Fibroblast of skin of abdomen (primary cell): ENCODE measurements at places on chromosomes 6 and 20.

- peak; percentile 14 for DNase-seq
These were observed 343.5 kb downstream of the TAF4 start for GRCh38 chr20:61722146-61722678.

DNA sequence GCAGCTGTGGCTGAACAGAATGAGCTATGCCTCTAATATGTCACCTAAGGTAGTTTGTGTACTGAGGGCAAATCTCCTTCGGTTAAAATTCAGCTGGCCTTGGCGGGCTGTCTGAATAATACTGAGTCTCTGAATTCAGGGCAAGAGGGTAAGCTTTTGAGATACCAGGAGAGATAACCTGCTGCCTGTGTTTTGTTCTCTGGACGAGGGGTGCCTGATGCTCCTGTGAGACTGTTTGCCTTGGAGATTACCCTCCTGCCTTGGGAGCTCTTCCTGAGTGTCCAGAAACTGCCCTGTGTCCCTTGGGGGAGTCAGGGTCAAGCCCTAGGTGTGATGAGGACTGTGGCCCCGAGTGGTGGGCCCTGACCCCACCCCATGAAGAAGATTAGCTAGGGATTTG lies 282.9 kb downstream of the KIF16B start:
- no peak for DNase-seq

GRCh38 chr6:87482366-87482765 lies 9.6 kb downstream of the SLC35A1 start:
- DNase-seq = no peak

- DNase-seq = no peak
These were observed 62.3 kb downstream of the PAX1 start for GRCh38 chr20:21767739-21768223.

DNA sequence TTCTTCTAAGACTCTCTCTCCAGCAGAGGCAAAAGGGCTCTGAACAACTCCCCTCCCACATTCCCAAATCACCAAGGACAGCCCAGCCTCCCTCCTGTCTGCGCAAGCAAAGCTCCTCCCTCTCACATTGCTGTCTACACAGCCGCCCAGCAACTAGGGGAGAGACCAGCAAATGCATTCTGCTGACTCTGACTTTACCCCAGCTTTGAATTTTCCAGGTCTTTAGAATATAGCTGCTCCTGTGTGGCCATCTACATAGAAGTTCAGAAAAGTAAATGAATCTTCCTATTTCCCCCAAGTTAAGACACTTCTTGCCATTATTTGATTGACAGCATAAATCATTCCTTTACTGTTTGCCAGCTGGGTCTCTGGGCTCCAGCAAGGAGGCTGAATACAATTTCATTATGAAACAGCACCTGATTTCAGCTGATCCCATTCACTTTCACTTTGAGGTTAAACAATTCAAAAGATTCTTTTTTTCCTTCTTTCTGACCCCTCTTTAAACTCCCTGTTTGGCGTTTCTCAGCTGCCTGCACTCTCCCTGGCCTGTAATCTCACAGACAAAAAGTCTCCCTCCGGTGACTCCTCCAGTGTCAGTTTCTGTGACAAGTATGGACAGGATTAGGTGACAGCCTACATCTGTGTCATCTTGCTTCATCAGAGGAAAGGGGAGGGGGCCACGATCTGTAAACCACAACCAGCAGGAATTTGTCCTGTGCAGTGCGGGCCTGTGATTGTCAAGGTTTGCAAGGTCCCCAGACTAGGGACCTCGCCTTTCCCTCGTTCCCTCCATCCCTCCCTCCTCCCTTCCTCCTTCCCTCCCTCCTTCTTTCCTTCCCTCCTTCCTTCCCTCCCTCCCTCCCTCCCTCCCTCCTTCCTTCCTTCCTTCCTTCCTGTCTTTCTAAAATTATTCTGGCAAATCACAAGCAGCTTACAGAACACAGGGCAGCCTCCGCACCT lies 205.6 kb upstream of the RIN2 start:
- DNase-seq = no peak

- peak; percentile 90 for DNase-seq
These were observed at the start of gene ZNF341 for GRCh38 chr20:33731693-33732165. Gene ZNF341, plus strand, starts transcription at chr20:33731996. Its CDS starts 26 bp downstream, at chr20:33732022.

DNA sequence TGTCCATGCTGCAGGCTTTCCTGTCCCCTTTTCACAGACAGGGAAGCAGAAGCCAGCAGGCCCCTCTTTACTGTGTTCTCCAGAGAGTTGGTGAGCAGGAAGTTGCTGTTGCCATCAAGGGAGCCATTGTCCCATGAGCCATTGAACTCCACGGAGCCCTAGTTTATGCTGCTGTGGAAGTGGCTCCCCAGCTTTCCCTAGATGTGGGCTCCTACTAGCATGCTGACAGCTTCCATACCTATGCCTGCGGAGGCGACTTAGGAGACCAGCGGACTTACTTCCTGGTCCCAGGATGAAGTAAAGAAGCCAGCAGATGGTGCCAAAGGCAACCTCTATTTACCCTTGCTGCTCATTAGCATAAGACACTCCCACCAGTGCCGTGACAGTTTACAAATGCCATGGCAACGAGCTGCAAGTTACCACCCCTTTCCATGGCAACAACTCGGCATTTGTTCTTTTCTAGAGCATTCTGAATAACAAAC lies 30.8 kb upstream of the FKBP1A start:
- DNase-seq = peak; percentile 33

DNA sequence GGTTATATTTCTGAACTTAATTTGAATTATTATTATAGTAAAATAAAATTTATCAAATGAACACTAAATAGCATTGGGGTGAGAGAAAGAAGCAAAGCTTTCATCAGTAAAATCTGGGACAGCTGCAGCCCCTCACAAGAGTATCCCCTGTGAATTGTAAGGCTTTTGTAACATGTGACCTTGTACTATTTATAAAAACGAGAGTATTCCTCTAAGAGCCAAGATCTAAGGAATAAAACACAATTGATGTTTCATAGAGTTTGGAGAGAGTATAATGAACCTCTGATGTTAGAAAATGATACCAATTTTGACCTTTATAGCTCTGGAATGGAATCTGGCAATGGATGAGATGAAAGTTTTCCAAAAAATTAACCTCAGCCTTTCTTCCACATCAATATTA lies 617.2 kb upstream of the ID4 start:
- no peak for DNase-seq

- peak; percentile 94 for DNase-seq
These were observed 6.4 kb downstream of the GTF2H5 start for GRCh38 chr6:158174514-158174913.

- no peak for DNase-seq
These were observed 50.7 kb downstream of the TRERF1 start for GRCh38 chr6:42400886-42401612.

GRCh38 chr20:47043086-47043485 lies 148.4 kb downstream of the EYA2 start:
- no peak for DNase-seq

GRCh38 chr20:45323731-45324130 lies 15.6 kb upstream of the MATN4 start:
- no peak for DNase-seq

- DNase-seq = peak; percentile 64
These were observed 1370.3 kb upstream of the CITED2 start for GRCh38 chr6:140744659-140745320.

GRCh38 chr6:45457141-45457540 lies 79.4 kb upstream of the SUPT3H start:
- DNase-seq = no peak

DNA sequence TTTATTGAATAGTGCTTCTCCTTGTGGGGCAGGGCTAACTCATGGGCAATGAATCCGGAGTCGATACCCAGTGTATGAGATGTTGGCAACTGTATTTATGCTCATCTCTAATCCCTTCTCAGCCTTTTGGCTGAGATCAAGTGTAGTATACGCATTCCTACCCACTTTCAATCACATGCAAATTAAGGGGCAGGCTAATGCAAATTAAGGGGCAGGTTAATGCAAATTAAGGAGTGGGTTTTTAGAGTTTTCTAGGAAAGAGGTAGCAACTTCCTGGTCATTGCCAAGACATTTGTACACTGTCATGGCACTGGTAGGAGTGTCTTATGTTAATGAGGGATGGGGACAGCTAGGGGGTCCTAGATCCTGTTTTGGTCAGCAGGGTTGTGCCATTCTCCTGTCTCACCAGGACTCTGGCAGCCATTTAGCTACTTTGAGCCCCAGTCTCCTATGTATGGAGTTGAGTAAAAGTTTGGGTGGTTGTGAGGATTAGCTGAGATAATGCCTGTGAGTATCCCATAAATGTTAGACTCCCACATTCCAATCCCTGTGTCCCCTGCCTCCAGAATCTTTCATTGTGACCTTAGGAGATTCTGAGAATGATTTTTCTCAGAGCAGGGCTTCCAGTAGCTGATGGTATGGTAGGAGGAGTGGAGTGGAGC lies at the start of gene CNBD2:
Gene CNBD2, plus strand, starts transcription at position 612 of the 662 bp plus-strand sequence. CDS start 173 bp downstream, outside the sequence.
- no peak for DNase-seq

DNA sequence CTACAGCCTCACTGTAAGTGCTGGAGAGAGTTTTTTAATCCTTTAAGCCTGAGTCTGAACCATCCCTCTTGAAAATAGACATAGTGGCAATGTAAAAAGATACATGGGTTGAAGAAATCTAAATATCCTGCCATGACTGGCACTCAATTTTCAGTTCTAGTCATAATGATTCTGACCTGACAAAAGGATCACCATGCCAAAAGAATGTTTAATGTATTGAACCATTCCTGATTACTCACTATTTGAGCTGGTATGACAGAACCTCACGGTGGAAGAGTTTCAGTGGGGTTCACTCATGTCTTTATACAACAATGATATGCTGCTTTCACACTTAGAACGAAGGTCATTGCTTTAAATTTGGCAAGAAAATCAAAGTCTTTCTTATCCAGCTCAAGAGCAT lies 93.4 kb downstream of the HIVEP2 start:
- no peak for DNase-seq

- DNase-seq = no peak
These were observed 9.9 kb upstream of the LSM14B start for GRCh38 chr20:62112368-62112767.

GRCh38 chr6:13445005-13445743 lies 42.2 kb downstream of the GFOD1 start:
- DNase-seq = peak; percentile 68

DNA sequence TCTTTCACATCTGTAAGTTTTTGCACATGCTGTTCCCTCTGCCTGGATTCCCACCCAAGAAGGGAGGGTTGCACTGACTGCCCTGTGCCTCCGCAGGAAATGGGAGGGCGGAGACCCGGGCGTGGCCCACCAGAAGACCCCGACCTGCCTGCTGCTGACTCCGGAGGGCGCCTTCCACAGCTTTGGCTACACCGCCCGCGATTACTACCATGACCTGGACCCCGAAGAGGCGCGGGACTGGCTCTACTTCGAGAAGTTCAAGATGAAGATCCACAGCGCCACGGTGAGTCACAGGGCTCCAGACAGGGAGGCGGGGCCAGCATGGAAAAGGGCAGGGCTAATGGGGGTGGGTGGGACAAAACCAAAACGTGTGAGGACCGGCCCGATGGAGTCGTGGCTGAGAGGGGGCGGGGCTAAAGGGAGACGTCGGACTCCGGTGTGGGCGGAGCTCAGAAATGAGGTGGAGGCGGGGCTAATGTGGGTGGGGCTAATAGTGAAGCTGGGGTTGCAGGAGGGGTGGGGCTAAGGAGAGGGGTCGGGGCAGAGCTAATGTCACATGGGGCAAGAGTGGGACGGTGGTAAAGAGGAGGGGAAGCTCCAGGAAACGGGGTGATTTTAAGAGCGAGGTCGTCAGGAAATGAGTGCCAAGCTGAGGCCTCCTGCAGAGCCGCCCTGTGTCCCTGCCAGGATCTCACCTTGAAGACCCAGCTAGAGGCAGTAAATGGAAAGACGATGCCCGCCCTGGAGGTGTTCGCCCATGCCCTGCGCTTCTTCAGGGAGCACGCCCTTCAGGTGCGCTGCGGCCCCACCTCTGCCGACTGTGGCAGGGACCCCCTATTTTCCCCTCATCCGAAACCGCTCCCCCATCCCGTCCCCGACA lies 12.6 kb downstream of the HSPA12B start:
- DNase-seq = no peak

GRCh38 chr6:46505693-46506512 lies 14.7 kb upstream of the RCAN2 start:
- no peak for DNase-seq

- DNase-seq = peak; percentile 68
These were observed 6.2 kb downstream of the ELMO2 start for GRCh38 chr20:46400253-46400652.

DNA sequence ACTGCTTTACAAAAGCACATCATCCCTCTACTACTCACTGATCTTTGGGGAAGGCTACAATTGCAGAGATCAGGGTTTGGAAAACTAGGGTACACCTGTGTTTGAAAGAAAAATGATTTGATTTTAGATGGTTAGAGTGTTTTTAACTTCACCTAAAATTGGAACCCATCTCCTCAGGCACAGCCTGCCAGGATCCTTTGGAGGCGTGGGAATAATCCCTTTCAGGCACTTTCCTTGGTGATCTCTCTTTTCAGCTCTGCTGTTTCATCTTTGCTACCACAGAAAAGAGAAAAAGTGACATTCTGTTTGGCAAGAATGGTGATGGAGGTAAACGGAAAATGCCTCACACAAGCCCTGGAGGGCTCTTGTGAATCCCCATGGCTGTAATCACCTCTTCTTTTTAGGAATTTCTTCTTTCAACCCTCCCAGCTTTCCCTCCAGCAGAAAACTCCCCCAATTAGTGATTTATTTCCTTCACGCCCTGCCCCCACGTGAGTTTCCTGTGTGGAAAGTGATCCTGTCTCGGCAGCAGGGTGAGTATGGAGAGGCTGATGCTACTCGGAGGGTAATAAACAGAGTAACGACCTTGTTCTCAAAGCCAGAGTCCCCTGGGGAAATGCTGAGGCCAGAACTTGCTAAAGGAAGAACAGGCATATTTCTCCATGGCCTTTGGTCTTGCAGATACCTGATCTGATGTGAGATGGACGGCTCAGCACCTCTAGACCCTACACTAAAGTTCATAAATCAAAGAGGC lies 9.2 kb downstream of the KCNG1 start:
- DNase-seq = peak; percentile 32

GRCh38 chr6:12594530-12594893 lies 122.1 kb upstream of the PHACTR1 start:
- DNase-seq = no peak

DNA sequence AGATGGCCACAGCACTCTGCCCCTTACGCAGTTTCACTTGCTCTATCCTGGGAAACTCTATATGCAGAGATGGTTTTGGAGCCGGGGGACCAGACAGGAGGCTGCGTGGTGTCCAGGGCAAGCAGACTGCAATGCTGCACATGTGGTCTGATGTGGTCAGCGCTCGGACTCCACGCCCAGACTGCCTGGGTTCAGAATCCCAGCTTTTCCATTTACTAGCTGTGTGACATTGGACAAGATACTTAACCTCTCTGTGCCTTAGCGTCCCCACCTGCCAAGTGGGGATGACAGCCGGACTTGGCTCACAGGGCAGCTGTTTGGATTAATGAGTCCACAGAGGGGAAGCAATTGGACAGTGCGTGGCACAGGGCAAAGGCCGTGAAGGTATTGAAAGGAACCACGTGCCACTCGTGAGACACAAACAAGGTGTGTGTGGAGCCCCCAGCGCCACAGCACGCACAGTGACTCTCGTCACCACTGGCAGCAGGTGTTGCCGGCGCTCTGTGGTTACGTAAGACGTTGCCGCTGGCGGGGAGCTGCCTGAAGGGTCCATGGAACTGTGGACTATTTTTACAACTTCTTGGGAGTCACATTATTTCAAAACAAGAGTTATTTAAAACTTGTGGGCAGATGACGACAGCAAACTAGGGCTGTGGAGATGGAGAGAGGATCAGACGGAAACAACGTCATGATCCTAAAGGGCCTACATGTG lies 201.4 kb downstream of the PREX1 start:
- DNase-seq = peak; percentile 64
